T-cell (primary cell): ENCODE measurements at places on chromosomes 16 and 17.

- DNase-seq, result peak; percentile 66
Measured at GRCh38 chr16:69123910-69124309, 8.5 kb downstream of the CHTF8 start.

DNA sequence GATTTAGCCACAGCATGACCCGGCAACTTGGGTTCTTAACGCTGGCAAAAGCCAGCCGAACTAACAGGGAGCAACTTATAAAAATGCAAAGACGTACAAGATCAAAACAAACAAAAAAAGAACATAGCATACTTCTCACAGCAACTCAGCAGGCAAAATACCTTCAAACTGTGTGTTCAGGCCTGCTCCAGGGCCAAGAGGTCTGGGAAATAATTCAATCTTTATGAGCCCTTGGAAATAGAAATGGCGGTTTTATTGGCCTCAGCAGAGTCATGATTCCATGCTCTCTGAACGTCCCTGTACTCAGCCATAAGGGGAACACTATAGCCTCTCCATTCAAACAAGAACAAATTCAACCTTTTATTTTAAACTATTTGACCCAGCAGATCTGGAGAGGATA, 101.3 kb upstream of the C17orf78 start:
- no peak for DNase-seq

GRCh38 chr17:20989991-20990855, 52.6 kb downstream of the USP22 start:
- no peak for DNase-seq

DNA sequence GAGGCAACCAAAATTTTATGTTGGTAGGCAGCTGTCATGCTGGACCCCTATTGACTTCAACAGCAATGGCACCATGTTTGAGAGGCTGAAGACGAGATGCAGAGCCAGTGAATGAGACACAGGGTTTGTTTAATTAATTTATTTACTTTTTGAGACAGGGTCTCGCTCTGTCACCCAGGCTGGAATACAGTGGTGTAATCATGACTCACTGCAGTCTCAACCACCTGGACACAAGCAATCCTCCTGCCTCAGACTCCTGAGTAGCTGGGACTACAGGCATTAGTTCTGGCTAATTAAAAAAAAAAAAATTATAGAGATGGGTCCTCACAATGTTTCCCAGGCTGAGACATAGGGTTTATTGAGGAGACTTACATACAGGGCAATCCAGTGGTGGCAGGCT, 36.2 kb upstream of the PPM1D start:
- DNase-seq, result no peak

DNA sequence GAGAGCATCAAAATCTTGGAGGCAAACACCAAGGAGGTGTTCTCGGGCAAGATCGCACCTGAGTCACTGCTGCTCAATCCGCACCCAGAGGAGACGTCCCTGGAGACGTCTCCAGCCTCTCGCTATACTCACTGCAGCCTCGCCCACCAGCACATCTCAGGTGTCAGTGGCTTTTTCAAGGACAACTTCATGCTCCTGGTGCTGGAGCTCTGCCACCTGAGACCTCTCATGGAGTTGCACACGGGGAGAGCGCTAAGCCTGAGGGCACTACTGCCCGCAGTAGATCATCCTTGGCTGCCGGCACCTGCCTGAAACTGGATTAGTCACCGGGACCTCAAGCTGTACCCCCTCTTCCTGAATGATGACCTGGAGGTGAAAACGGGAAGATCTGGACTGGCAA, 2.6 kb upstream of the MBTPS1 start:
- no peak for DNase-seq

DNA sequence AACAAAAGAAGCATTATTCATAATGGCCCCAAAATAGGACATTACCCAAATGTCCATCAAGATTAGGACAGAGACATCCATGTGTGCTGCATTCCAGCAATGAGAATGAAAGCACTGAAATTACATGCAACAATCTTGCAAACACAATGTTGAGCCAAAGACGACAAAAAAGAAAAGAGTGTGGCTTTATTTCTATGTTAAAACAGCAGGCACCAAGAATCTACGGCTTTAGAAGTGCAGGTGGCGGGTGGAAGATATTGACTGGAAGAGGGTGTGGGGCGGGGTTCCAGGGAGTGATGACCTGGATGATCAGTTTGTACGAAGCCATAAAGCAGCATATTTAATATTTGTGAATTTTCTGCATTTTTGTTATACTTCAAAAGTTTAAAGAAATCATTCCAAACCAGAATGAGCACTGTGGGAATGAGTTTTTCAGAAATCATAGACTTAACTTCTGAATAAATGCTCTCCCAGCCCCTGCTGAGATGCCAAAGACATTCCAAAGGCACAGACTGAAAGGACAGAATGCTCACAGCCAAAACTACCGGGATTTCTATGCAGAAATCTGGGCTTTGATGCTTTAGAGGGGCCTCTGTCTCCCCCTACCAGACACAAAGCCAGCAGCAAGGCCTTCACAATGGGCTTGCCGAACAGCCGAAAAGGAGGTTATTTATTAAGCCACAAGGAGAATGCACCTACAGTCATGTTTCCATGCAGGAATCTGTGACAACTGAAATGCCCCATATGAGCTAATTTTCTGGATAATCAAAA, 361.6 kb downstream of the GRIN2A start:
- no peak for DNase-seq

- DNase-seq, result no peak
Measured at GRCh38 chr17:34140006-34140405, 115.1 kb upstream of the CCL2 start.

DNA sequence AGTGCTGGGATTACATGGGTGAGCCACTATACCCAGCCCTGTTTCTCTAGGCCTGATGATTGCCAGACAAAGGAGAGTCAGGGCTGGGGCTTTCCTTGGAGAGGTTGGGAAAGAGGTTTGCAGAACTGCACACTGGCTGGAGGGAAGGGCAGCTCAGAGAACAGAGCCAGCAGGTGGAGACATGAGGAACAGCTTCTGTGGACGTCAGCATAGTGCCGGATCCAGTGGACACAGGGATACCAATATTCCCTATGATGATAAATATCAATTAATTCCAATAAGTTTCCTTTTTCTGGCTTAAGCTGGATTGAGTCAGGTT, 43.2 kb upstream of the SCNN1B start:
- no peak for DNase-seq

GRCh38 chr17:18039535-18040260, 490 bp downstream of the GID4 start:
- no peak for DNase-seq

- no peak for DNase-seq
Measured at GRCh38 chr17:63623786-63624530, 1.7 kb downstream of the MAP3K3 start.
